PC-3 (cell line): ENCODE measurements at places on chromosomes 7 and 10. TPM values are rescaled to one million over a fixed set of nuclear protein-coding genes. Genes with fewer than 3 reads are reported as not detected.

- DNase-seq: peak; percentile 43
Observed at GRCh38 chr7:127588697-127589482, 679 bp downstream of the ARF5 start.

GRCh38 chr10:132539894-132540293 is 2.3 kb downstream of the INPP5A start:
- peak; percentile 60 for DNase-seq

DNA sequence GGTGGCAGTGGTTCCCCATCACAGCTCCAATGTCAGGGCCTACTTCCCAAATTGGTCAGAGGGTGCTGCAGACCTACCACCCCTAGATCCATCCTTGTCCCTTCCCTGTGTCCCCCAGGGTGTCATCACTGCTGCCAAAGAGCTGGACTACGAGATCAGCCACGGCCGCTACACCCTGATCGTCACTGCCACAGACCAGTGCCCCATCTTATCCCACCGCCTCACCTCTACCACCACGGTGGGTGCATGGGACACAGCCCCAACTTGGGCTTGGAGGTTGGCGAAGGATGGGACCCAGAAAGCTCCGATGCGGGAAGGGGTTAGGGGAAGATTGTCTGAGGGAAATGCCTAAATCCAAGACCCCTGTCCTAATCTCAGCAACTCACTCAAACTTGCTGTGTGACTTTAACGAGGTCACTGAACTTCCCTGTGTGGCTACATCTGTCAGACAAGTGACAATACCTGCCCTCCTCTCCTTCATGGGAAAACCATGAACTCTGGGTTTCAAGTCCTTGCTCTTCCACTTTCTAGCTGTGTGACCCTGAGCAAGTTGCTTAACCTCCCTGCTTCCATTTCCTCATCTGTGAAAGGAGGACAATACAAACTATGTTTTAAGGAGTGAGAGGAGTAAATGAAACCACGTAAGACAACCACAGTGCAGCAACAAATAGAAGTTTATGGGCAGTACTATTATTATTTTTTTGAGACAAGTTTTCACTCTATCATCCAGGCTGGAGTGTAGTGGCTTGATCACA is 4.9 kb upstream of the VSIR start:
- DNase-seq: no peak

DNA sequence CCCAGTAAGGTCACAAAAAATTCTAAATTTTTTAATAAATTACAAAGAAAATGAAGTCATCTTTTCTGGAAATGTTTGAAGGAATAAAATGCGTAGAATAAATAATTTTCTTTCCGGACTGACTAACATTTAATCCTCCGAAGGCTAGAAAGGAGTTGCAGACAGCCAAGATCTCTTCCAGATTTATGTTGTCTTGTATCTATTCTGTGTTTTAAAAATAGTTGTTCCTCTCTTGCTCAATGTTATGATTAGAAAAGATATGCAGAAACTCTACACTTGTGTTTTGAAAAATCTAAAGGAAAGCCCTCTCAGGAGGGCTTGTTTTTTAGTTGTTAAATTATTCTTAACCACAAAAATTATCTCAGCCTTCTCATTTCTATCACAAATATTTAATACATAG is 70.7 kb downstream of the MACC1 start:
- no peak for DNase-seq

DNA sequence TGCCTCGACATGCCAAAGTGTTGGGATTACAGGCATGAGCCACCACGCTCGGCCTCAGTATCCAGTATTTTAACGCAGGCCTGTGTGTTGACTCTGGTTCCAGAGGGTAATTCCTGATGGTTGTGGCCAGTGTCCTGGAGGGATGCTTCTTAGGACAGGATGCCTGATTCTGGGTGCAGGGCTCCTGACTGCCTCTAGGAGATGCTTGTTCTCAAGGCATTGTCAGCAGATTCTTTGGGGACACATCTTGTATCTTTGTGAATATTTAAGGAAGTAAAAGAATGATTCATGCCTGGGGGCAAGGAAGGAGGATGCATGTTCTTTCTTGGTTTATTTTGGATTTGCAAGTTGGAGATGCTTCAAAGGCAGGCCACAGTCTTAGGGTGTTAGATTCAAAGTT is 2.2 kb downstream of the ZDHHC4 start:
- peak; percentile 34 for DNase-seq

DNA sequence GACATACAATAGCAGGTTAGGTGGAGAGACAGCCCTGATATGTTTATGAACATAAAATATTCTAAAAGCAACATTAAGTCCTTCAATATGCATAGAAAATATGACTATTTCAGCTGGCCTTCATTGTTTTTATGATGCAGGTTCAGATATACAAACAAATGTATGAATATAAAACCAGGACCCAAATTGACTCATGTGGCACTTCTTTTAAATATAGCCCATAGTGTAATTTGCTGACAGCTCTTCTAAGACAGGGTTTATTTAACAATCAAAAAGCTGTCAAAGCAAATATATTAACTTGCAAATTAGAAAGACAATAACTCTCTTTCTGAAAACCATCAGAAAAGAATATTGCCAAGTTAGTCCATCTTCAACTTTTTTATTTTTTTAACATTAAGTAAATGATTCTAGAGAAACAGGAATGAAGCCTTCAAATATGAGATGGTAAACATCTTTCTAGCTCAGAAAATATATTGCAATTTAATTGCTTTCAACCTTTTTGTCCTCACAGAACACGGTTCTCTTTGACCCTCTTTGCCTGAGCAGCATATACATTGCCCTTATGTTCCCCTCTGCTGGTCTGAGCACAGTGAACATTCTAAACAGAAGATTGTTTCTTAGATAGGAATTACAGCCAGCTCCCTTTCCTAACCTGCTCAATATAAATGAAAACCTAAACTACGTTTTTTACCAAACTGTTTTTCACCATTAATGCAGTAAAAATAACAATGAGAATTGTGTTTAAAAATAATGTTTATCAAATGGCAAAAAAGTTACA is 82.8 kb downstream of the CACNA2D1 start:
- no peak for DNase-seq

- DNase-seq: no peak
Observed at GRCh38 chr10:51113007-51113406, 38.7 kb downstream of the PRKG1 start.

DNA sequence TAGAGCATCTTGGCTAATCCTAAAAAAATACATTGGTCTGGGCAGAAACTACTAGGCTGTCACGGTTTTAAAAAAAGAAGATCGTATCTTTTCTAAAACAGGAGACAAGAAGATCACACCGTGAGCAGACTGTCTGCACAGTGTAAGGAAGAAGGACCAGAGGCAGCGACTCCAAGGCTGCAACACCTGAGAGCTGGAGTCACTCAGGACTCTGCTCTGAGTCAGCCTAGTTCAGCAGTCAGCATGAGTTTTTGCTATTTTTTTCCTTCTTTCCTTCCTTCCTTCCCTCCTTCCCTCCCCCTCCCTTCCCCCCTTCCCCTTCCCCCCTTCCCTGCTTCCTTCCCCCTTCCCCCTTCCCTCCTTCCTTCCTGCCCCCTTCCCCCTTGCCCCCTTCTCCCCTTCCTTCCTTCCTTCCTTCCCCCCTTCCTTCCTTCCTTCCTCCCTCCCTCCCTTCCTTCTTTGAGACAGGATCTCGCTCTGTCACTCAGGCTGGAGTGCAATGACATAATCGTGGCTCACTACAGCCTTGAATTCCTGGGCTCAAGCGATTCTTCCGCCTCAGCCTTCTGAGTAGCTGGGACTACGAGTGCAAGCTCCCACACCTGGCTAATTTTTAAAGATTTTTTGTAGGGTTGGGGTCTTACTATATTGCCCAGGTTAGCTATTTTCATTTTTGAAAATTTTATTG is 24.4 kb downstream of the BAG3 start:
- DNase-seq: peak; percentile 74

DNA sequence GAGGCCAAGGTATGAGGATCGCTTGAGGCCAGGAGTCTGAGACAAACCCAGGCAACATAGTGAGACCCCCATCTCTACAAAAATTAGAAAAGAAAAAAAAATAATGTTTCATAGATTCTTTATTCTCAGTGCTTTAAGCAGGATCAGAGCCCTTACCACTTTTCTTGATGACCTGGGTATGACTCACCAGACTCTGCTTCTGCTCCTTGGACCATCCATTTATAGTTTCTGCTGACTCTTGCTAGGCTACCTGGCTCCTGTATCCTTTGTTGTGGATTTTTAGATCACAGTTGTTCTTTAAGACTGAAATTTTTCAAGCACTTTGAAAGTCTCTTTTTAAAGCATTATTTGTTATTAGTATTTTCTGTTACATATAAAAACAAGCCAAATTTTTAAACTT is 411.1 kb downstream of the GFRA1 start:
- peak; percentile 10 for DNase-seq

DNA sequence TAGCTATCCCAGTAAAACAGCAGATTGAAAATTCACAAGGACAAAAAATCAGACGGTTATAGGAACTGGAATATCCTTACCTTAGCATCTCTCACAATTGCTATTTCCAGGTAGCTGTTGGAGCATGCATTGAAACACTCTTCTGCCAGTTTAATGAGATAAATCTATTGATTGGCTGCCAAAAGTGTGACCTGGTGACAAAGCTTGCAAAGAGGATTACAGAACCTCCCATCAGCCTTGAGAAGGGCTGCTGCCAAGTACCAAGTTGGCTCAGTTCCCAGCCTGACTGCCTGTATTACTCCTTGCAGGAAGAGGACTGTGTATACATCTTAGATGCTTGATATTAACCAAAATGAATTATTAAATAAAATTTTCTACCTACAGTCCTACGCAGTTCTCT is 5.1 kb downstream of the PRLHR start:
- DNase-seq: peak; percentile 50

DNA sequence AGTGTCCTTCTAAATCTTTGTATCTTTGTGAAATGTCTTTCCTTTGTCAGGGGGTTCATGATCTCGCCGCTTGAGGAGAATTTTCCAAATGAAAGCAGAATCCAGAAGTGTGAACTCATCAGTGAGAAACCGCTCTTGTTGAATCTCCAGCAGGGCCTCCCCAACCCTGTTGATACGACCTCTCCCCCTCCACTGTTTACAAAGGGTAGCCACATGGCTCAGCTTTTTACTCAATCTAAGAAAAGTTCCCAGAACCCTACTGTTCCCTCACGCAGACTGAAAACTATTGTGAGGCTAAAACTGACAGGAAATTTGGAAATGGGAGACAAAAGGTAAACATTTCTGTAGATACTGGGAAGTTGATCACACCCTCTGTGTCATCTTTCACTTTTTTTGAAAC is 73.9 kb downstream of the SEMA3C start:
- DNase-seq: no peak

GRCh38 chr10:923844-924523 is 7.5 kb downstream of the LARP4B start:
- no peak for DNase-seq

- peak; percentile 40 for DNase-seq
Observed at GRCh38 chr7:113099284-113099919, 12.8 kb upstream of the GPR85 start.

The ELN gene
- 0.07 TPM in 1 of 2 replicates, not detected in the other for total RNA-seq

The TNKS2 gene
- total RNA-seq: 14.5 and 23.3 TPM in 2 replicates

The CALML3 gene
- total RNA-seq: not detected in 2 replicates

The UNCX gene
- total RNA-seq: not detected in 2 replicates

The ZNF239 gene
- total RNA-seq: 8.5 and 9.7 TPM in 2 replicates

The NODAL gene
- total RNA-seq: not detected in 2 replicates

The NEUROG3 gene
- not detected in 2 replicates for total RNA-seq

The PLEKHS1 gene
- total RNA-seq: not detected in 2 replicates

The ZNF680 gene
- 4.3 and 8.8 TPM in 2 replicates for total RNA-seq

The EVX1 gene
- total RNA-seq: 0.33 and 0.35 TPM in 2 replicates

The SPDYE5 gene
- total RNA-seq: 0.18 TPM in 1 of 2 replicates, not detected in the other

The CFAP70 gene
- 0.73 and 0.92 TPM in 2 replicates for total RNA-seq

The DENND2A gene
- 8.9 and 10.6 TPM in 2 replicates for total RNA-seq

The CABCOCO1 gene
- not detected in 2 replicates for total RNA-seq
